CD4-positive, alpha-beta memory T cell (primary cell): ENCODE measurements at places on chromosomes 12 and 14. TPM values are rescaled to one million over a fixed set of nuclear protein-coding genes. Genes with fewer than 3 reads are reported as not detected.

- no peak for DNase-seq
These were observed 34.1 kb downstream of the CHST11 start for GRCh38 chr12:104490850-104491249.

DNA sequence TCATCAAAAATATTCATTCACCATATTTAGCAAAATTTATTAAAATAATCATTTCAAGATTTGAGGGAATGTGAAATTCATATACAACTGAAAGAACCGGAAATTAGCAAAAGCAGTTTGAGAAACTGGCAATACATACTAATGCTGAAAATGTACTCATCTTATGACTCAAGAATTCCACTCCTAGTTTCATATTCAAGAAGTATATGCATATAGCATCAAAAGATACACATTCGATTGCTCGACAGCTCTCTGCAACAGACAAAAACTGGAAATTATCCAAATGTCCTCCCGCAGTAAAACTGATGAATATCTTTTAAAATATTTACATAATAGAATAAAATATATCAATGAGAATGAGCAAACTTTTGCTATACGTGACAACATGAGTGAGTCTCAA is 189.2 kb upstream of the MGAT4C start:
- DNase-seq: no peak

- DNase-seq: no peak
These were observed 94.3 kb downstream of the SLC25A21 start for GRCh38 chr14:37078131-37078530.

GRCh38 chr12:107468182-107468581 is 217.4 kb upstream of the PWP1 start:
- DNase-seq: no peak

Gene TBX3
- total RNA-seq: not detected

Gene MFAP5
- total RNA-seq: not detected

Gene TSPAN19
- total RNA-seq: not detected

Gene TAS2R7
- not detected for total RNA-seq
